Esophagus mucosa (tissue), 1 donor: ENCODE measurements at places on chromosomes 11 and 22. TPM values are rescaled to one million over a fixed set of nuclear protein-coding genes. Genes with fewer than 3 reads are reported as not detected.

YPEL4 gene
- not detected for total RNA-seq

GSTT2 gene
- 1.1 TPM for total RNA-seq

- no peak for ATAC-seq
Measured at GRCh38 chr11:82995235-82995634, 76.5 kb downstream of the RAB30 start.

- peak; percentile 8 for ATAC-seq
Measured at GRCh38 chr11:748007-748359, 719 bp downstream of the TALDO1 start.

DNA sequence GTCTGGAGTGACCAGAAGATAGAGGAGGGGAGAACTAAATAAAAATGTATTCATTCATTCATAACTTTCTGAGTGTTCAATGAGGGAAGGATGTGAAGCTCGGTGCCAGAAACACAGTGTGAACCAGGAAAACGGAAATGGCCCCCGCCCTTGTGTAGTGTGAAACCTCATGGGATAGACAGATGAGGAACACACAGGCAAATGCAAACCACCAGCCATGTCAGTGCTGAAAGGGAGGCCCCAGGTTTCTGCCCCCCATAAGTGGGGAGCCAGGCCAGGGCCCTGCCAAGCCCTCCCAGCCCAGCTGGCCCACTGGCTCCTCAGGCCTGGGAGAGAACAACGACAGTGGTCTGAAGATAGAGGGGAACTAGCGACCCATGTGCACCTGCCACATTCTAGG is 30.5 kb downstream of the LARGE1 start:
- ATAC-seq = no peak

DNA sequence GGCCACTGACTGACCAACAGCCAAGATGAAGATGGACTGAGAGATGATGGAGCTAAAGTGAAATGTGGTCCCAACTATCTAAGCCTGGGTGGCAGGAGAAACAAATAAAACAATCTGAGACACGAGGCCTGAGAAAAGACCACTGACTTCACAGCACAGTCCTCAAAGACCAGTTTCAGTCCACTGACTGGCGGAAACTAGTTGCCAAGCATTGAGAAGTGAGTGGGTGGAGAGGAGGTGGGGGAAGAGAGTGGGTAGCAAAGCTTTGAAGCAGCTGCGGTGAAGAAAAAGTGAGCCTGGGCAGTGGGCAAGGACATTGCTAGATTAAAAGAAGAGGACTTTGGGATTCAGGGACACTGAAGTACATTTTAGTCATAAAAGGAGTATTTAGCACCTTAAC is 1.9 kb downstream of the MS4A1 start:
- no peak for ATAC-seq

DNA sequence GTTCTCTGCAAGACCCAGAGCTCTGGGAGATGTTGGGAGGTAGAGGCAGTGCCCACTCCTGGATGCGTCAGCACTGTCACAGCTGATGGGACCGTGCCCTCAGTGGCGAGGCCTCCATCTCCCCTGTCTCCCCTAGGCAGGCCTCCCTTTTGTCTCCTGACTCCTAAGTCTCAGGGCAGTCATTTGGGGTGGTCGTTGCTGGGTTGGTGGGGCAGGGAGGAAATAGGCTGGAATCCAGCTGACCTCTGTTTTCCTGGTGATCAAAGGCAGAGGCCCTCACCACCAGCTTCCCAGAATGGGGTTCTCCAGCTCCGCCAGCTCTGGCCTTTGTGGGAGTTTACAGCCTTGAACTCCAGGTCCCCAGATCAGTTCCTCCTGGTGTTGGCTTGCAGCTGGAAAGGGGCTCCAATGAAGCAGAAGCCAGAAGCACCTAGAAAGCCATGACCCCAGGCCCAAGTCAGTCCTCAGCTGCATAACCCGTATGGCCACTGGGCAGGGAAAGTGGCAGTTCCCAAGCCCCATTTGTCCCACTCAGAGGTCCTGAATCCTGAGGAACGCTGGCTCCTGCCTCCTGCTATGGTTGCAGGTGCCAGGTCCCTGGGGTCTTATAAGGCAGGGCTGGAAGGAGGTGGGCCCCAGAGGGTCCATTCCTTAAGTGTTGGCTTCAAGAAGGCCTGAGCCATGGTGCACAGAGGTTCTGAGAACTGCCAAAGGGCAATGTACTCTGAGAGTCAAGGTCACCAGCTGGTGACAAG is 7.3 kb upstream of the FXYD2 start:
- ATAC-seq = no peak

HORMAD2 gene
- total RNA-seq = not detected

DNA sequence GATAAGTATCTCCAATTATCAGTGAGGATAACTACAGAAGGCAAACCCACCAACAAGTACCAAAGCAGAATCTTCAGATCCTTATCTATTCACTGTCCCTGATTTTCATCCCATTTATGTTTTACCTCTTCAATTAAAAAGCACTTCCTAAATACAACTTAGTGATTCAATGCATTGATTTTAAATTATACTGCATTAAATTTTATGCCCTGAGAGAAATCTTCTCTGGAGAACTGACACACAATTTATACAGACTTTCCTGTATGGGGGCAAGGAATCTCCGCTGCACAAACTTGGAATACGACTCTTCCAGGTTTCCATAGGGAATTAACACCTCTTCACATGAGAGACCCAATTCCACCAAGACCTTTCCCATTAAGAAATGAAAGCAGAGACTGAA is at the start of gene OR10A3:
OR10A3 (minus strand) TSS at position 101 of the 400 bp plus-strand sequence. CDS start 2,188 bp downstream, outside the sequence.
- ATAC-seq = no peak

DNA sequence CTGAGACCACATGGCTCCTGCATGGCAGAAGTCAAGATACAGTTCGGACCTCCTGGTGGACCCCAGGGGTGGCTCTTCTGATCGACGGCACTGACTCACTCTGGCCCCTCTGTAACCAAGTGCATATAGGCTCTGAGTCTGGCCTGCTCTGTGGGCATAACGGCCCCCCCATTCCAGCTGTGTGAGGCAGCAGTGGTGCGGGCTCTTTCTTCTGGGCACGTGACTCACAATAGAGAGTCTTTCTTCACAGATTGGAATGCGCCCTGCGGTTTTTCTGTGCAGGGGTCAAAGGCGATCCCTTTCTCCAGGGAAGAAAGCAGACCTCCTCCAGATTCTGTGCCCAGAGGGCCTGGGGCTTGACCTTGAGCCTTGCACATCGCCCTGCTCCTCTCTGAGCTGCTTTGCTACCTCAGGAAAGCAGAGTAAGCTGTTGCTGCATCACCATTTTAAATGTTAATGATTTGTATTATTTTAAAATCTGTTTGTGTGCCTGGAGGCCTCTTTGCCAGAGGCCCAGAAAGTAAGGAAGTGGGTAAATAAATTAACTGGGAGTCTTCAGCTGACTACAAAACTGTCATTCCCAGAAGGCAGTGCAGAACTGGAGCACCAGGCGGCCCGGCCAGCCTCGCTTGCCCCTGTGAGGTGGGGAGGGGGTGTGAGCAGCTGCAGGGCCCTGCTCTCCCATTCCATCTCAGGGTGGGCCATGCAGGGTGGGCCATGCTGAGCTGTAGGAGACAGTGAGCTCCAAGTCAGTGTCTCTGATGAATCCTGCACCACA is 199.0 kb downstream of the GRIK4 start:
- ATAC-seq = peak; percentile 54

- ATAC-seq = no peak
Measured at GRCh38 chr11:117781627-117782026, 15.4 kb downstream of the DSCAML1 start.

ZNF280B gene
- total RNA-seq = 0.04 TPM

GRCh38 chr11:10608584-10608983 is 40.1 kb upstream of the LYVE1 start:
- ATAC-seq = no peak

DNA sequence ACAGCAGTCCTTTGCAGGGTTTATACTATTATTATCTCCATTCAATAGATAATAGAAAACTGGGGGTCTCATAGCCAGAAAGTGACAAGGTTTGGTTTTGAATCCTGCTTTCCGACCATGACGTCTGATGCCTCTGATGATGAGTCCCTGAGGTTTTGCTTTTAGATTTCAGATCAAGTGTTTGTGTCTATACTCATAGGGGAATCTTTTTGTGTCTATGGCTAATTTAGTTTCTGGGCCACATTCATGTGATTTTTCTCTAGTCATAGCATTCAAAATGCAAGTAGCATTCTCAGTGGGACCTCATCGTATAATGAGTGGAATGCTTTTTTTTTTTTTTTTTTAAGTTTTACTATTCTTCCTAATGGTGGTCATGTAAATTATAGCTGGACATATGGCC is 72.9 kb downstream of the TNRC6B start:
- no peak for ATAC-seq

GRCh38 chr11:83392556-83392955 is 106.4 kb upstream of the CCDC90B start:
- no peak for ATAC-seq

DNA sequence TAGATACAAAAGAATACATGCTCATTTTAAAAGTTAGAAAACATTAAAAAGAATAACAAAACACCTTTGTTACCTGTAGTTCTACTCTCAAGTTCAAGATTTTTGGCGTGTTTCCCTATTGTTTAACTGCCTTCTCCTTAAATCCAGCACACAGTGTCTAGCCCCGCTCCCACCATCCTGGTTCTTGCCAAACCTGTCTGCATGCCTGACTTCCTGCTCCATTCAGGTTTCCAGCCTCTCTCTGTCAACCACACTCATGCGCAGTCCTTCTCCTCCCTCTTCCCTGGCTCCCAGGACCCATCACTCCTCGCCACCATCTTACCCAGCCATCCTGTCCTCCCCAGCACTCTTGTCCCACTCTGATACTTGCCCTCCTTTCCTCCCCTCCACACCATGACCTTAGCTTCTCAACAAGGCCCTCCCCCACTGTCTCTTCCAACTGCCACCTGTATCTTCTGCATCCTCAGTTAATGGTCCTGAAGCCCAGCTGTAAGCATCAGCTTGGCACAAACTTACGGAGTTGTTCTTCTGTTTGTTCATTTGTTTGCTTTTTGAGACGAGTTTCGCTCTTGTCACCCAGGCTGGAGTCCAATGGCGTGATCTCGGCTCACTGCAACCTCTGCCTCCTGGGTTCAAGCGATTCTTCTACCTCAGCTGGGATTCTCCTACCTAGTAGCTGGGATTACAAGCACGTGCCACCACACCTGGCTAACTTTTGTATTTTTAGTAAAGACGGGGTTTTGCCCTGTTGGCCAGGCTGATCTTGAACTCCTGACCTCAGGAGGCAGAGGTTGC is 7.5 kb upstream of the MYH9 start:
- ATAC-seq = peak; percentile 81

DNA sequence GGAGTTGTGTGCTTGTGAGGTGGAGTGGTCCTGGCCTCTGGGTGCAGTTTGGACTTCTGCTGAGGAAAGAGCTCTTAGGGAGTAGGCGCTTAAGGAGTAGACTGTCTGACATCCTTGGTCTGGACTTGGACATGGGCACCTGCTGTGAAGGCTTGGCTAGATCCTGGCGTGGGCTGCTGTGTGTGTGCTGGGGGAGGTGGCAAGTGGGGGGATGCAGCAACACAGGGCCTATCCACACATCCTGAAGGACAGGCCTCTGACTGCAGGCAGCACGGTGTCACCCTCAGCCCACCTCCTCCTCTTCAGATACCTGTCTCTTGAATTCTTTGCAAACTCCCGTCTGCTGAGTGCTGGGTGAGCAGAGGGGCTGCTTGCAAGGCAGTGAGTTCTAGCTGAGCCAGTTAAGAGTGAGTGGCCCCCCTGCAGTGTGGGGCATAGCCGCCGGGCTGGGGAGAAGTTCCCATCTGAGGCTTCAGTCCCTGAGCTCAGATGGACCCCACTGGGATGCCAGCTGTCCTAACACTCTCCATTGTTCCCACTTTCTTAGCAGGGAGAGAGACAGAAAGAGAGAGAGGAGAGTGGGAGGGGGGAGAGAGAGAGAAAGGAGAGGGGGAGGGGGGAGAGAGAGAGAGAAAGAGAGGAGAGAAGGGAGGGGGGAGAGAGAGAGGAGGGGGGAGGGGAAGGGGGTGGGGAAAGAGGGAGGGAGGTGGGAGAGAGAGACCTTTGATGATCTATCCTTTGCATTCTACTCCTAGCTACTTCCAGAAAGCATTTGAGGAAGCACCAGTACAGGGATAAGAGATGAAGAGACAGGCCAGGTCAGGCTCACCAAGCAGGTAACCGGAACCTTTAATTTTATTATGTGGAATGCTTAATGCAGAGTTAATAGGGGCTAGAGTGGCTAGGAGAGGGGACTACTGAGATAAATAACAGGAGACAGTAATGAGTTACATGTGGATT is 12.6 kb downstream of the SOX10 start:
- no peak for ATAC-seq

PRCP gene
- total RNA-seq = 48.5 TPM

DNA sequence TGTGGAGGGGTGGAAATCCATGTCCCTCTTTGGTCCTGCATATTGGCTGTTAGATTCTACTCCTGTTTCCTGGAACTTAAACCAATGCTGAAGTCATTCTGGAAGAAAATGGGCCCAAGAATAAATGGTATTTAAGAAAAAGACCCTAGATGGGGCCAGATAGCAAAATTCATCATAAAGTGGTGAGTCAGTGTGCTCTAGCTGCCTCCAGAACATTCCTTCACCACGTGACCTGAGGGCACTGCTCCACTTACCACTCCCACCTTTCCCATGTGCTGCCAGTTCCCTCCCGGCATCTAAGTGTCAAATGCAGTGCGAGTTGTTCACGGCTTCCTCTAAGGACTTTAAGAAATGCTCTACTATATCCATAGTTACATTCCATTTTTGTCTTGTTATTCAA is 30.9 kb upstream of the NAP1L4 start:
- ATAC-seq = peak; percentile 43

DNA sequence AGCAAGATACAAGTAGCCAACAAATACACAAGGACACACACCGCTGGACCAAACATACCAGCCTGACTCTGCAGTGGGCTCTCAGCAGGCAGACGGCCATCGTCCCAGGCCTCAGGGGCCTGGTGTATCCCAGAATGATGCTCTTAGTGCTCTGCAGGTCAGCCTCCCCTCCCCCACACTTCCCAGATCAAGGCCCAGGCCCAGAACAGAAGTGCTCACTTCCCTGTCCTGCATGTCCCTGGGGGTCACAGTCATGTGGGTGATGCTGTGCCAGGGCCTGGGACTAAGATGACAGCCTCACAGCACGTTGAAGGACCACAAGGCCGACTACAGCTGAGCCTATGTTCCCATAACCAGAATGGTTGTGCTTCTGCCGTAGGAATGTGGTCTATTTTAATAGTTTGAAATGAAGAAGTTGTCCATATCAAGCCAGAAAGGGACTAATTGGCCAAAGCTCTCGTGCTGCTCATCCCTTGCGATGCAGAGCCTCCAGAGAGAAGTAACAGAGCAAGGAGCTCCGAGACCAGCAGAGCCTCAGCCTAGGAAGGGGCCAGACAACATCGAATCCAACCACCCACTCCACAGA is 48.6 kb downstream of the GAB4 start:
- ATAC-seq = no peak

GRCh38 chr11:93689240-93689639 is 27.8 kb downstream of the CEP295 start:
- ATAC-seq = no peak
